ENCODE measurements at places on chromosomes 13 and 19.

DNA sequence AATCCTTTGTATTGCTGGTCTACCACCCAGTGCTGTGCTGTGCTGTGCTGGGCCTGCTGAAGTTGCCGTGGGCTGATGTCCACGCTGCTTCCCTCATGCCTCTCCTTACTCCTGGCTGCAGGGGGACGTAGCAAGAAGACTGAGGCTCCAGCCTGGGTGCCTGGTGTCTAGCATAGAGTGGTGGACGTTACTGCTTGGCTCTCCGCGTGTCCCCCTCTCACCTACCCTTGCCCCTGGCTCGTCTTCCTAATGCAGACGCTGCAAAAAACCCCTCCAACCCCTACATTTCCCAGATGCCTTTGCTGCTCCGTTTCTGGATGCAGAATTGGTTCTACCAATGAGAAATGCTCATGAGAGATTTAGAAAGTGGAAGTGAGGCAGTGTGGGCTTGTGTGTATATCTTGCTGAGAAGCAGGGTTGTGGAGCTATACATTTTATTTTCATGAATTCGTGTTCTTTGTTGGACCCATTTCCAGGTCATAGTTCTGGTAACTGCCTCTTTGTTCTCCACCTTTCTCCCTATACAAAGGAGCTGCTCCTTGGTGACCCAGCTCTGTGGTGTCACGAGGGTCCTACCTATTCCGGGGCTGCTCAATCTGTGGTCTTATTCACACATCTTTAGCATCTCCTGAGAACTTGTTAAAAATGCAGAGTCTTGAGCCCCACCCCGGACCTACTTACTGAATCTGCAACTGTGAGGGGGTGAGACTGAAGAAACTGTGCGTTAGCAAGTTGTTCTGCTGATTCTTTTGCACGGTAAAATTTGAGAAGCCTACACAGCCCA lies 7.9 kb upstream of the DENND1C start:
- DNase-seq = no peak

- no peak for DNase-seq
Measured at GRCh38 chr13:111533900-111534683, 213.7 kb downstream of the TEX29 start.

- no peak for DNase-seq
Measured at GRCh38 chr13:46296115-46296822, 84.5 kb downstream of the LRRC63 start.

DNA sequence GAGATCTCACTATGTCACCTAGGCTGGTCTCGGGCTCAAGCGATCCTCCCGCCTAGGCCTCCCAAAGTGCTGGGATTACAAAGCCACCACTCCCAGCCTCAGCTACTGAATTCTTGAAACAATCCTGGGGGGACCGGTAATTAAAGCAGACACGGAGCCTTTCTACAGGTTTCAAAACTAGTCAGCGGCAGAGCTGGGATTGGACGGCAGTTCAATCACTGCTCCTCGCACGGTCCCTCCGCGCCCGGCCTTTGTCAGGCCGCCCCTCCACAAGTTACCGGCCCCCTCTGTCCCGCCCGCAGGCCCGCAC lies 229 bp downstream of the BORCS8 start:
- DNase-seq = no peak

- DNase-seq = no peak
Measured at GRCh38 chr19:2428756-2429711, 1.6 kb upstream of the TIMM13 start.

DNA sequence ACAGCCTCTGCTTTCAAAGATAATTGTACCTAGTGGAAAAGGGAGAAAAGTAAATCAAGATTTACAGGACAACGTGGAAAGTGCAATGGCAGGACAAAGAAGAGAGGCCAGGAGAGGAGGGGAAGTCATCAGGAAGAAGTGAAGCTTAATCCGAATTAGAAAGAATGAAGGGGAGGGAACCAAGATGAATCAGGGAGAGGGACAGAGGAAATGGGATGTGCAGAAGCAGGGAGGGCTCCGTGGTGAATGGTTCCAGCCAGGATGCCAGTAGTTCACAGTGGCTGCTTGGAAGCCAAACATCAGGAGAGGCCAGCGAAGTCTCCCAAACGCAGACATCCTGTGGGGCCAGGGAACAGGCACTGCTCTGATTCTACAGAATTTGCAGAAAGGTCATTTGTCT lies 144.4 kb downstream of the LIG4 start:
- DNase-seq = no peak

- no peak for DNase-seq
Measured at GRCh38 chr19:3712663-3713611, 4.8 kb downstream of the TJP3 start.

DNA sequence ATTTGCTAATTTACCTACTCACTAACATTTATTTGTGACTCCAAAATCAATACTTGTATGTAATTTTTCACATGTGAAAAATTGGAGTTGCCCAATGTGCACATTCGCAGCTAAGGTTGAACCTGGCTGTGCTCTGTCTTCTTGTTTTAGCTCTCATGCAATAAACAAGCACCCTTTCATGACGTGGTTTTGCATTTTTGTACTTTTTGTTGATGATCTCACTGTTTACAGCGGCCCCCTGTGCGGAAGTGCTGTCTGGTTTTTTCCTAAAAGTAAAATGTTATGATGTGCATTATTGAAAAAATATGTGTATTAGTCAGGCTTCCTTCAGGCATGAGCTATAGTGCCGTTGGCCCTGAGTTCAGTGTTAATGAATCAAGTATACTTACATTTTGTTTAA lies 18.1 kb downstream of the DGKH start:
- DNase-seq = no peak

GRCh38 chr13:50584856-50585580 lies 258.5 kb downstream of the DLEU7 start:
- DNase-seq = no peak

DNA sequence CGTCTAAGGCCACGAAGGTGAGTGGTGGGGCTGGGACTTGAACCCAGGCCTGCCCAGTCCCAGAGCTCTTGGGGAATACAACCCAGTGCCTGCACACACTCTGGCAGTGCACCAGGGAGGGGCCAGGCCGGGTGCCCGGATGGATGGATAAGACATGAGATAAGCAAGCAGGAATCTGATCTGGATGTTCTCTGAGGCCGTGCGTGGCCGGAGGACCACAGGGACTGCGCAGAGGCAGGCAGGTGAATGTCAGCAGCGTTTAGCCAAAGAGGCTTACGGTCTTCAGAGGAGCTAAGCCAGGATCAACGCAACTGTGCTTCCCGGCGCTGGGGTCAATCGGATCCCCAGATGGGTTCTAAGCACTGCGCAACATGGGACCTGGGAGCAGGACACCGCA lies 1.5 kb downstream of the ZNF787 start:
- DNase-seq = no peak

GRCh38 chr13:35470671-35471661 lies 5.5 kb downstream of the MAB21L1 start:
- DNase-seq = no peak

DNA sequence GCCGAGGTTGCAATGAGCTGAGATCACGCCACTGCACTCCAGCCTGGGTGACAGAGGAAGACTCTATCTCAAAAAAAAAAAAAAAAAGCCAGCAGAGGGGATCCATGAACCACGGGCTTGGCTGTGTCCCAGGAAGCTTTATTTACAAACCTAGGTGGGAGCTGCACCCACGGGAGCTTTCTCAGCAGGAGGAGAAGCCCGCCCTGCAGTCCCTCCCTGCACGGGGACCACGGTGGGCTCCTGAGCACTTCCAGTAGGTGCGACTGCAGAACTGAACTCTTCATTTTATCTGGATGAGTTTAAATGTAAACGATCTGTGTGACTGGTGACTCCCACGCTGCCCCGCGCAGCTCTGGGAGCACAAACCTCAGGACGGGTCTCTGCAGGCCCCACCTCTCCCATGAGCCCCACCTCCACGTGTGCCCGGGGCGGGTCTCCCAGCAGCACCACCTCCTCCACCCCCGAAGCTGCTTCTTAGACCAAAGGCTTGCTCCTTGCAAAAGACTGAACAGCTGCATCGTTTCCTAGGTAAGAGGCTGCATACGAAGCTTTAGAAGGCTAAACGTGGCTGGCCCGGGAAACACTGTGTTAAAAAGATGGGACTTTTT lies 66.4 kb downstream of the SPACA7 start:
- no peak for DNase-seq

DNA sequence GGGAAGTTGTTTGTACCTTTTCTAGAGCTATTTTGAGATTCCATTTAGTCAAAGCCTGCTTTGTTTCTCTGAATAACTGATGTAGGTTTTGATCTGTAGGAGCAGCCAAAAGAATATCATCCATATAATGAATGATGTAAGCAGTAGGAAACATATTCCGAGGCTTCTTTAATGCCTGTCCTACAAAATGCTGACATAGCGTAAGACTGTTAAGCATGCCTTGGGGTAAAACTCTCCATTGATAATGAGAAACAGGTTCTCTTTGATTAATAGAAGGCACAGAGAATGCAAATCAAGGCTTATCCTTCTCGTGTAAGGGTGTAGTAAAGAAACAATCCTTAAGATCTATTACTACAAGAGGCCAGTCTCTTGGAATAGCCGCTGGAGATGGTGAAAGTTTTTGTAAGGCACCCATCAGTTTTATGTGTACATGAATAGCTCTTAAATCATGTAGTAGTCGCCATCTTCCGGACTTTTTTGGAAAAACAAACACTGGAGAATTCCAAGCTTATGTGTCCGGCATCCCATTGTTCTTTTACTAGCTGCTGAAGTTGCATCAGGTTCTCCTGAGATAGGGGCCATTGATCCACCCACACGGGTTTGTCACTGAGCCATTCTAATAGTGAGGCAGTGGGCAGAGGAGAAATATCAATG lies 13.5 kb downstream of the FPR3 start:
- DNase-seq = no peak

DNA sequence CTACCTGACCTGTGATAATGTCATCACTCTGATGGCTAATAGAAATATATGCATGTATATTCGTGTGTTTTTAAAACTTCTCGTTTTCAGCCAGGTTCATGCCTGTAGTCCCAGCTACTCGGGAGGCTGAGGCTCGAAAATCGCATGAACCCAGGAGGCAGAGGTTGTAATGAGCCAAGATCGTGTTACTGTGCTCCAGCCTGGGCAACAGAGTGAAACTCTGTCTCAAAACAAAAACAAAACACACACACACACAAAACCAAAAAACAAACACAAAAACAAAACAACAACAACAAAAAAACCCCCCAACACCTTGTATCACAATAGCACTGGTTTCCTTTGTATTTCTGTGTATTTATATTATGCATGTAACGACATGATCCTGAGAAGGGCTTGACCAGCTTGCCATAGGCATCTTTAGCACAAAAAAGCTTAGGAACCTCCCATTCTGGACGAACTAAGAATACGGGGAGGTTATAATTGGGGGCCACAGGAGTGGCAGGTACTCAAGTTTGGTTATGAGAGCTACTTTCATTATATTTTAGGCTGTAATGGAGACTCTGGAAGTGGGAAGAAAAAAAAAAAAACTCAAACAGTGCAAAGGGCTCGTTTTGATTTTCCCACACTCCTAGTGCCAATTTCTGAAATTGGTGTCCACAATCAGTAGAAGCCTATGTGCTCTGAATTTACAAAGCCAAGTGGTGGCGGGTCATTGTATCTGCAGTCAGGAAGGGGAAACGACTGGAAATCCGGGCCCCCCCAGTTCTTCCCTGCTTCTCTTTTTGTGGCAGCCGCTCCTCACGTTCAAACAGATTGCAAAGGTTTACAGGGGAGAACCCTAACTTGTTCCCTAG lies 1.2 kb upstream of the ACP7 start:
- no peak for DNase-seq

DNA sequence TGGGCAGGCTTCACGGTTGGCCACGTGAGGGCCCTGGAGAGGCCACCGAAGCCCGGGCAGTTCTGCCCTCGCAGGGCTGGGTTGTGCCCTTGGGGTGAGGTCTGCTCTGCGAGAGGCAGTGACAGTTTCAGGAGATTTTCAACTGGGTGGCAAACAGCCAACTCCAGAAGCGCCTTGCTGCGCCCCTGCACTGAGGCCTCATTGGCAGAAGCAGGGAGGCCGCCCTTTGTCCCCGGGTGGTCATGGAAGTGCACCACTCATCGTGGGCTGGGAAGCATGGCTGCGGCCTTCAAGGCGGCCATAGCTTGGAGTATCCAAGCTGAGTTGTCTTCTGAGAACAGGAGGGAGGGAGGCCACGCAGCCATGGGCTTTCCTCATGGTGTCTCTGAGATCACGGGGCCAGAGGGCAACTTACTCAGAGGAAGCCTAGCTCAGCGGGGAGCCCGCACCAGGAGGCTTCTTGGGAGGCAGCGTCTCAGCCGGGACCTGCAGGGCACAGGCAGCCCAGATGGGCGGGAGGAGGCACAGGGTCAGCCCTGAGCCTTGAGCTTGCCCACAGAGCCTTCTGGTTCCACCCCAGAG lies 14.8 kb downstream of the PLEKHJ1 start:
- DNase-seq = no peak

DNA sequence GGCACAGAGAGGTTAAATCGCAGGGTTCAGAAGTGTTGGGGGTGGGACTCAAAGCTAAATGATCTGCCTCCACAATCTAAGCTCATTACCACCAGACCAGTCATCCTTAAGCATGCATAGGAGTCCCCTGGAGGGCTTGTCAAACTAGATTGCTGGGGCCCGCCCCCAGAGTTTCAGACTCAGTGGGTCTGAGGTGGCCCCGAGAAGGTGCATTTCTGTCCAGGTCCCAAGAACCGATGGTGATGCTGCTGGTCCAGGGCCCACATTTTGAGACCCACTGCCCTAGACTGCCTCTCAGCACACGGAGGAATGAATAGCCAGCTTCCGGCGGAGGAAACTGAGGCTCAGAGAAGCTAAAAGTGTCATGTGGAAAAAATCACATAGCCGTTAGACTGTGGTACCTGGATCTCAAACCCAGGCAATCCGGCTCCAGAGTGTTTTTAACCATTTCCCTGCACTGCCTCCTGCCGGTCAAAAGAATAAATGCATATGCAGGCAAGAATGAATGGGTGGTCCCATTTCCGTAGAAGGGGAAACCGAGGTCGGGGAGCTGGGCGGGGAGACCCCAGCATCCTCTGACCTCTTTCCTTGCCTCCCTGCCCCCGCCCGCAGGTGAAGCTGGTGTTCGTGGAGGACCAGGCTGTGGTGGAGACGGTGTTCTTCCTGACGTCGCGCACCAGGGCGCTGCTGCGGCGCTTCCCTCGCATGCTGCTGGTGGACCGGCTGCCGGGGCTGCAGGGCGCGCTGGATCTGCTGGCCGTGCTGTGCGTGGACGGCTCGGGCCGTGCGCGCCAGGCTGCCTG lies 23.8 kb downstream of the ZSWIM9 start:
- DNase-seq = peak; percentile 34

GRCh38 chr19:16022251-16022650 lies 54.0 kb upstream of the TPM4 start:
- no peak for DNase-seq

DNA sequence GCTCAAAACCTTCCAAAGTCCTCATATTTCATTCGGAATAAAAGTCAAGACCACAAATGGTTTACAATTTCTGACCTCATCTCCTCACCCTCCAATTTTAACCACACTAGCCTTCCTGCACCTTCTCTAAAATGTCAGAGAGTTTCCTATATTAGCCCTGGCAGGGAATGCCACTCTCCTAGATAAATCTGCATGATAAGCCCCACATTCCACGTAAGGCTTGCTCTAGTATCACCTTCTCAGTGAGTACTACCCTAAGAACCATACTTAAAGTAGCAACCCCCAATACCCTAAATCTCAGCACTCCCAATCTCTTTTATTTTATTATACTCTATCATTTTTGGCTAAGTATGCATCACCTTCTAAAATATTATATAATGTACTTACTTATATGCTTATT lies 100.5 kb upstream of the SLITRK5 start:
- DNase-seq = no peak

- no peak for DNase-seq
Measured at GRCh38 chr13:32048816-32049215, 17.2 kb downstream of the FRY start.

GRCh38 chr13:28408235-28408848 lies 86.6 kb downstream of the FLT1 start:
- DNase-seq = no peak

GRCh38 chr13:99651016-99651415 lies 149.7 kb downstream of the TM9SF2 start:
- no peak for DNase-seq

- no peak for DNase-seq
Measured at GRCh38 chr19:13017306-13018034, 22.2 kb downstream of the NFIX start.
